ENCODE measurements at places on chromosomes 7 and 10. TPM values are rescaled to one million over a fixed set of nuclear protein-coding genes. Genes with fewer than 3 reads are reported as not detected.

Gene MDFIC
- total RNA-seq = 9.7 TPM

DNA sequence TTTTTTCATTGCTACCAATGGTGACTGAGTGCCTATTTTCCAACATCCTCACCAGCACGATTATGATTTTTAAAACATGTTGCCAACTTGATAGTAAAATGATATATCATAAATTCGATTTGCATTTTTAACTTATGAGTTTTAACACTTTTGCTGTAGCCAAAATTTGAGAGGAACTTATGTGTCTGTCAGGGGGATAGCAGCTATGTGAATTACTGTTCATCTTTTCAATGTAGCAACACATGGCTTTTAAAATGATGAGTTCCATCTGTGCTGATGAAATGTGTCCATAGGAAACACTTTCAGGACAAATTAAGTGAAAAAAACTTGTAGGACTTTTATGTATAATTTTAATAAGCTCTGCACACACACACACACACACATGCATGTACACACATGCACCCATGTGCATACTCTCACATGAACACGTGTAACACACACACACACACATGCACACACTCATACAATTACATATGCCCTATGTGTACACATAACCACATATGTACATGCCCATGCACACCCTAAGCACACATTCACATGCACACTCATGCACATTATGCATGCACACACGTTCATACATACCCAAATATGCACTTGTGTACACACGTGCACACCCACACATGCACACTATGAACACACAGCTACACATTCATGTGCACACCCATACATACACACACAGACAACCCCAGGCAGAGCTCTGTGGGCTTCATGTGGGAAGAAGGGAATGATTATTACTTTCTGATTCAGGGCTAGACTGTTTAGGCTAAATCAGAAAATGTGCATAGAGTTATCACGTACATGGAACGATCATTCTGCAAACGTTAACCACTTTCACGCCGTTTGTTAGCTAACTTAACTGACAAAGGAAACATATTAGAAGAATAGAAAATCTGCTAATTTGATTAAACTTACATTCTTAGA lies 68.9 kb downstream of the C10orf143 start:
- DNase-seq = no peak

DNA sequence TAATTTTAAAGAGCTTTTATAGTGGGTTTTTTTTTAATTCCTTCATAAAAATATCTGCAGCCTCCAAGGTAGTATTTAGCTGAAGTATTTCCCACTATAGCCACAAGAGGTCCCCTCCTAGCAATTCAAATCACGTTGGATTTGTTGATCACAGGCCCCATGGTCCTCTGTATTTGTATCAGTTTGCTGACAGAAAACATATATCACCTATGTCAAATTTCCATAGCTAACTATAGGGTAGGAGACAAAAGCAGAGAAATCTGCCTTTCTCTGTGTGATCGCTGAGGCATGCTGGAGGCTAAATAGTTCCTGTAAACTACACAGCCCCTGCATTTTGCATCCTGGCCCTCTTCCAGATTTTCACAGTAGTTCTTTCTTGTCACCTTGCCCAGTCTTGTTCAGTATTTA lies 1.7 kb upstream of the CTNNA3 start:
- peak; percentile 14 for DNase-seq

DNA sequence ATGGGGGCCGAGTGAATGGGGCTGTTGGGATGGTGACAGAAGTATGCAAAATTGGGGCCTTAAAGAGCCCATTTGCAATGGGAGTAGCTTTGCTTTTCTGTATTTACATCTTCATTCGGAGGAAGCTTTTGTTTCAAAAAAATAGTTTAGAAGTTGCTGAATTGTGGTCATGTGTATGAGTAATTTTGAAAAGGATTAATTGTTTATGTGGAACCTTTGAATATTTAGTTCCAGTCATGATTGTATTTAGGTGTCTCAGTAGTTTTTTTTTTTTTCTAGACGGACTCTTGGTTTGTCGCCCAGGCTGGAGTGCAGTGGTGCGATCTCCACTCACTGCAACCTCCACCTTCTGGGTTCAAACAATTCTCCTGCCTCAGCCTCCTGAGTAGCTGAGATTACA lies 37.2 kb downstream of the RBM33 start:
- no peak for DNase-seq

DNA sequence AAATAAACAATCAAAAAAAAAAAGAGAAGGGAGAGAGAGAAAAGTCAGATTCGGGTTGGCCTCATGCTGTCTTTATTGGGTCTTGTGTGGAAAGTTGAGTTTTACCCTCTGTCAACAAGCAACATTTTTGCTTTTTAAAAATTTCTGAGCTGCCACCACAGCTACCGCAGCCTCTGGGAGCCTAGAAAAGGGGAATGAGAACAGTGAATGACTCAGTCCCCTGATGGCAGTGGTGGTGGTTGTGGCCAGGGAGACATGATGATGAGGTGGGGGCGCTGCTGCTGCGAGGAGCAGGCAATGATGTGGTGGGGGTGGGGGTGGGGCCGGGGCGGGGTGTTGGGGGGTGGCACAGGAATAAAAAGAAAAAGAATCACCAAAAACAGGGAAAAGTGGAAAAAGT lies 20.0 kb upstream of the CREB3L2 start:
- DNase-seq = no peak

DNA sequence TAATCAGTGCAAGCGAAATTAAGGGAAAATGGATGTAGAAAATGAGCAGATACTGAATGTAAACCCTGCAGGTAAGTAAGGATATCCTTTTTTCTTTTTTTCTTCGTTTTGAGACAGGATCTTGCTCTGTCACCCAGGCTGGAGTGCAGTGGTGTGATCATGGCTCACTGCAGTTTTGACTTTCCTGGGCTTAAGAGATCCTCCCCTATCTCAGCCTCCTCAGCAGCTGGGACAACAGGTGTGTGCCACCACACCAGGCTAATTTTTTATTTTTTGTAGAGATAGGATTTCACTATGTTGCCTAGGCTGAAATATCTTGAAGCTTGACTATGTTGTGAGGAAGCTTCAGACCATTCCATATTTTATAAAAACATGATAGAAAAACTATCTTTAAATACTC lies 4.3 kb downstream of the PDCD4 start:
- no peak for DNase-seq

DNA sequence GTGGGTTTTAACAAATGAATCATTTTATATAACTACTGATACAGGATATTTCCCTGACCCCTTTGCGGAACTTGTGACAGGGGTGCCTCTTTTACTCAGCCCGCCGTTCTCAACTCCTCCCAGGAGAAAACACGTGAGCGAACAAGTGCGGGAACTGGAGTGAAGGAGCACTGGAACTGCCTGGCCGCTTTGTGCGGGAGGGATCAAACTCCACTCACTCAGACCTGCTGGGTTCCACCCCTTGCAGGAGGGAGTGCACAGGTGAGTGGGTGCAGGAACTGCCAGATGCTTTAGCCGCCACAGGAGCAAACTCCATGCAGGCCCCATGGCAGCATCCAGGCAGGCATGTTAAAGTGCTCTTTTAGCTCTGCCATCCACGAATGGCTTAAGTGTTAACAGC lies 513.4 kb upstream of the GRM3 start:
- DNase-seq = no peak

GRCh38 chr7:27175626-27176523 lies 1.8 kb upstream of the HOXA10 start:
- DNase-seq = no peak

- DNase-seq = no peak
Observed at GRCh38 chr10:102668326-102669107, 24.2 kb downstream of the TRIM8 start.

DNA sequence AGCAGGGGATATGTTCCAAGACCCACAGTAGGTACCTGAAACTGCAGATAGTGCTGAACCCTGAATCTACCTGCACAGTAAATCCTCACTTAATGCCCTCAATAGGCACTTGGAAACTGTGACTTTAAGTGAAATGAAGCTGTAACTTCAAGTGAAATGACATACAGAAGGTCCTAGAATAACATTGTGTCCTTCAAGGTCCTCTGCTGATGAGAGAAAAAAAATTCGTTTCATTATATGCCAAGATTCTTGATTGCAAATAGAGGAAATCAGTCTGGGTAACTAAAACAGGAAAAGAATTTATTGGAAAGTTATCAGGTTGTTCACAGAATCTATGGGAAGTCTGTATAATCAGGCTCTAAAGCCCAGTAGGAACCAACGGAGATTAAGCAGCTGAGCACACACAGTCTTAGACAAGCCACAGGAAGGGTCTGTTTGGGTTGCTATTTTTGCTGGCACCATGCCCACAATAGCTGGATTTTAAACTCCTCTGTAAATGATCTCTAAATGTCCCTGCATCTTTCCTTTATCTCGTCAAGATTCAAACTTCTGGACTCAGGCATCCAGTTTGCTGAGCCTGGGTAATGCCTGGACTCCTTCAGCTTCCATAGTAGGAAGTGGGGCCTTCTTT lies 57.5 kb downstream of the EXOC4 start:
- no peak for DNase-seq

Gene LGI1
- total RNA-seq = not detected

- DNase-seq = no peak
Observed at GRCh38 chr7:14425559-14425958, 436.1 kb upstream of the ETV1 start.

- no peak for DNase-seq
Observed at GRCh38 chr7:99314504-99314903, 11.2 kb upstream of the ARPC1A start.

- no peak for DNase-seq
Observed at GRCh38 chr10:74949034-74949832, 122.8 kb downstream of the KAT6B start.

- no peak for DNase-seq
Observed at GRCh38 chr7:27423290-27423689, 180.7 kb downstream of the EVX1 start.

Gene SFTPA1
- not detected for total RNA-seq

GRCh38 chr10:119784340-119785067 lies 58.7 kb downstream of the INPP5F start:
- DNase-seq = no peak

- no peak for DNase-seq
Observed at GRCh38 chr10:103699611-103700435, 155.6 kb downstream of the SH3PXD2A start.

DNA sequence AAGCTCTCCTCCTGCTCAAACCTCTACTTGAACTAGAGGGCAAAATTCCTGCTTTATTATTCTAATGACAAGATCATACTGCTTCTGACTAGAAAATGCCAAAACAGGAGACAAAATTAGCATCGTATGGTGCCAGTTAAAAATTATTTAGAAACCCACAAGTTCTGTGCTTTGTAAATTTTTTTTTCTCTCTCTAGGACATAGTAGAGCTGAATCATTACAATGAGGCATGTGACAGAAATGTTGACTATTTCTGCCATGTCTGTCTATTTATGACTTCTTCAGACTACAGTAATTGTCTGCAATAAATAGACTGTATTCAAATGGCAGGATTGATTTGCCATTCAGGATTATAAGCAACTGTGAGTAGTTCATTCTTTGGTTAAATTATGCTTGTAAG lies 335.8 kb downstream of the PRPF18 start:
- no peak for DNase-seq

DNA sequence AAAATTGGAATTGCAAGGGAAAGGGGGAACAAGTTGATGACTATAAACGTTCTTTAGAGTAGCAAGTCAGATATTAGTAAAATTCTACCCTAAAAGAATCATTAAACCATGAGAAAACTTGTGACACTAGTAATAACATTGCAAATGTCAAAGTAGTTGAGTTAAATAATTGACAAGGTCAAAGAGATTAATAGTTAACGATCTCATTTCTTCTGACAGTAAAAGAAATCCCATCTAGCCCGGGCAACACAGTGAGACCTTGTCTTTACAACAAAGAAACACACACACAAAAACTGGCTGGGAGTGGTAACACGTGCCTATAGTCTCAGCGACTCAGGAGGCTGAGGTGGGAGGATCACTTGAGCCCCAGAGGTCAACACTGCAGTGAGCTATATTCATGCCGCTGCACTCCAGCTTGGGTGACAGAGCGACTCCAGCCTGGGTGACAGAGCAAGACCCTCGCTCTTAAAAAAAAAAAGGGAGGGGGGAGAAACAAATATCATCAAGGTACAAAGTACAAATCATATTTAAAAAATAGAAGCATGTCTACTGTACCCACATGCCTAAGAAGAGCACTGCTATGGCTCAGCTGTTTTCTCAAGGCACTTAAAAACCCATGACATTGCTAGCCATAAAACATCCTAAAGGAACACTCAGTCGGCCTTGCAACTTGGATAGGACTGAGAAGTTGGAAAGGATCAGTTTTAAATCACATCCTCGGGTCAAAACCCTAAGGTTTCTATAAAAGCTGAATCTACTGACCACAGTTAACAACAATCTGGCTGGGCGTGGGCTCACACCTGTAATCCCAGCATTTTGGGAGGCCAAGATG lies 401.1 kb downstream of the PARD3 start:
- no peak for DNase-seq

Gene CYP26A1
- total RNA-seq = not detected

DNA sequence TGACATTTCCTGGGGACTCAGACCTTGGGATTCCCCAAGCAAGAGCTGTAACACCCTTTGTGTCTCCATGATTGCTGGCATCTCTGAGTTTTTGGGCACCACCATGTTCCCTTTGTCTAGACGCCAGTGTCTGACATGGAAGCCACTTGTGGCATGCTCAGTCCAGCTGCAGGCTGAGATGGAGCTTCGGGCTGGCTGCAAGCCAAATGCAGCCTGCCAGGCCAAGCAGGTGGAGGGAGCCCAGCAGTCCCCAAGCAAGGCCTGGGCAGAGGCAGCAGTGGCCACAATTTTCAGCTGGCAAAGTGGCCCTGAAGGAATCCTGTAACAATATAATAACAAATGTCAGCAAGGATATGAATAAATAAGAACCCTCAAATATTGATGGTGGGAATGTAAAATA lies 86.2 kb upstream of the ABCB5 start:
- DNase-seq = no peak

DNA sequence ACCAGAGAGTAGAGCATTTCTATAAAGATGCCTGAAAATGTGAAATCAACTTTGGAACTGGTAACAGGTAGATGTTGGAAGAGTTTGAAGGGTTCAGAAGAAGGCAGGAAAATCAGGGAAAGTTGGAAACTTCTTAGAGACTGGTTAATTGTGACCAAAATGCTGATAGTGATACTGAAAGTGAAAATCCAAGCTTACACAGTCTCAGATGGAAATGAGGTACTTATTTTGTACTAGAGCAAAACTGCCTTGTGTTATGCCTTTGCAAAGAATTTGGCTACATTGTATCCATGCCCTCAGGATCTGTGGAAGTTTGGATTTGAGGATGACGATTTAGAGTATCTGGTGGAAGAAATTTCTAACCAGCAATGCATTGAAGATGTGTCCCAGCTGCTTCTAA lies 430.6 kb upstream of the KCND2 start:
- DNase-seq = no peak

DNA sequence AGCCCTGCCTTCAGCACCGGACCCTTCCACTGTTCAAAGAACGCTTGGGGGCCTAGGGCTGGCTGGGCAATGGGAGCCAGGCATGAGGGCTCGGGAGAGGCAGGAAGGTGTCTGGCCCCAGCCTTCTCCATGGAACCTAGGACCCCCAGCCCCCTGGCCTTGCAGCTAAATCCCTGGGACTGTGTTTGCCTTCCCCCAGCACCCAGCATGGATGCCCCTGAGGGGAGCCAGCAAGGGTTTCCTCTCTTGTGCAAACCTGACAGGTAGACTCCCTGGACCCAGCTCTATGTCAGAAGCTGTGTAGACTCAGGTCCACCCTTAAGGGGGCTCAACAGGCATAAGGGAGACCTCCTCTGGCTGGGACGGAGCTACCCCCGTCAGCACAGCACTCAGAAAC lies 288.0 kb downstream of the GRID1 start:
- DNase-seq = no peak
